ENCODE measurements at places on chromosomes 1 and 21. TPM values are rescaled to one million over a fixed set of nuclear protein-coding genes. Genes with fewer than 3 reads are reported as not detected.

Gene CD1E
- not detected for total RNA-seq

Gene FCAMR
- total RNA-seq: not detected

Gene IL19
- total RNA-seq: not detected

Gene KPRP
- total RNA-seq: not detected

Gene PLPPR5
- total RNA-seq: not detected

DNA sequence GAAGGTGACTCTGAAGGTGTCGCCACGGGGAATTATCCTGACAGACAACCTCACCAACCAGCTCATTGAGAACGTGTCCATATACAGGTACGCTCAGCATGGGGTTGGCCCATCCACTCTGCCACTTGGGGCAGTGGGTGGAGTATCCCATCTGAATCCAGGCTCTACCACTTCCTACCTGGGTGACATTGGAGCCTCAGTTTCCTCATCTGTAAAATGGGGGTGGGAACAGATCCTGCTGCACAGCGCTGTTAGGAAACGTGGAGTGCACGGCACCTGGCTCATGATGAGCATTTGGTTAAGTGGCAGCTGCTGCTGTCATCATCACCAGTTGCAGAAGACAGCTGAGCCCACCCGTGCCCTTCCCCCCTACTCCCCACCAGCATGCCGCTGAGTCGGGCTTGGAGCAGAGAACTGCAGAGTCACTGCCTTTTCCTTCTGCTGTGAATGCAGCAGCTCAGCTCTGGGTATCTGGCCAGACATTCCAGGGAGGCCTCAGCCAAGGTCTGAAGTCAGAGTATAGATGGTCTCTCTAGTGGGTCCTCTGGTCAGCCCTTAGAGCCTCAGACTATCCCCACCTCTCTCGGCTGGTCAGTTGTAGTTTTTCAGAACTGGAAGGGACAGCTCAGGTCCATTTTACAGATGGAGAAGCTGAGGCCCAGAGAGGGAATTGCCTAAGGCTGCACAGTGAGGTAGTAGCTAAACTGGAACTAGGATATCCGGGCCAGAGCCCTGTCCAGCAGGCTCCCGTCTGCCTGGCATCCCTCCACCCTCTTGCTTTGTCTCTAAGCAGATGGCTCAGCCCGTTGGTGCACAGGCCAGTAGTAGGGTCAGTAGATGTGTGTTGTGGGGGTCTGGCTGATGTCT lies 11.7 kb downstream of the LDLRAP1 start:
- DNase-seq: no peak

DNA sequence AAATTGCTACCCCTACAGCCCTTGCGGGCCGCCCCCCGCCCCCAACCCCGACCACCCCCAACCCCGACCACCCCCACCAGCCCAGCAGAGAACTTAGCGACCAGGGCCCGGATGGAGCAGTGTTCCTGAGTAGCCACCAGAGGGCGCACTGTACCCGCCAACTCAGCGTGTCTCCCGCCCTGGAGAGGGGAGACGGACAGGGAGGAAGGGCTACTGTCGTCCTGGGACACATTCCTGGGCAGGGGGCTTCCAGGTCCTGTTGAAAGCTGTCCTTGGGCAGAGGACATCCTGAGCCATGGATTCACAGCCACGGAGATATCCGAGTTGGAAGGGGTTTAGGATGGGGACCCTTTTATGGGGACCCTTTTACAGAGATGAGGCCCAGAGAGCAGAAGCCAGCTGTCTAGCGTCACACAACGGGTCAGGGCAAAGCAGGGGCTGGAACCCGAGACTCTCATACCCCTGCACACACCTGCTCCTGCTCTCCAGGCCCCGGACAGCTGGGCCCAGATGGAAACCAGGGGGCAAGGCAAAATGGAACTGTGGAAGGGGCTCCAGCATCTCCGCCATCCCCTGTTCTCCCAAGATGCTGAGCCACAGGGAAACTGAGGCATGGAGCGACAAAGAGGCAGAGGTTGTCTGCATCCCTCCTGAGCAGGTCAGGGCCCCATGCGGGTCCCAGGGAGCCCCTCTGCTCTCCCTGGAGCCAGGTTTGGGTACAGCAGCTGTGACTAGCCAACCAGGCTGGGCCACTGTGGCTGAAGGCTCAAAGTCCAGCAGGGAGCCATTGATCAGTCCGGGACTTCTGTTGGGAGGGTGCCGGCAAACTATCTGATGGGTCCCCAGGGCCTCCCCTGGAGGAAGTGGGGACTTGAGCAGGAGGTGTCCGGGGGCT lies 25.0 kb upstream of the LAPTM5 start:
- no peak for DNase-seq

DNA sequence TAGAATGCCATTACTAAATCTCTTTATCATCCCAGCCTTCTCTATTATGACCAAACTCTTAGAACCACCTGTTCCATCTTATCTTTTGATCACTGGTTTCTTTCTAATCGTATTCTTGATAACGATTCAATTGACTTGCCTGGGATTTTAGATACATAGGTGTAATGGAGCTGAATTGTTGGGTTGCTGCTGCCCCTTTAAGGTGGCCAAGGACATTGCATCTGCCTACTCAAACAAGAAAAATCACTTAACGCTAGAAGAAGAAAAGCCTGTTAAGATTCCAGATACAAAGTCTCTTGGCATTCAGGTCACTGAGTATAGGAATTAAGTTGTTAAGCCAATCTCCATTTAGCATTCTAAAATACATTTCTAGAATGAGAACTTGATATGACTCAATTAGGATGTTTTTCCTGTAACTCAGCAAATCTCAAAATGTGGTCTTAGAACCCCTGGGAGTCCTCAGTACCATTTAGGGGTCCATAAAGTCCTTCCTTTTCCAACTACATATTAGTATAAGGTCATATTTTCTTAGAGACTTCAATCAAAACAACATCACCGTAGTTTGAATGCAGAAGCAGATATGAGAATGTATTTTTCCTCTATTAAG lies 12.4 kb downstream of the NEXN start:
- no peak for DNase-seq

DNA sequence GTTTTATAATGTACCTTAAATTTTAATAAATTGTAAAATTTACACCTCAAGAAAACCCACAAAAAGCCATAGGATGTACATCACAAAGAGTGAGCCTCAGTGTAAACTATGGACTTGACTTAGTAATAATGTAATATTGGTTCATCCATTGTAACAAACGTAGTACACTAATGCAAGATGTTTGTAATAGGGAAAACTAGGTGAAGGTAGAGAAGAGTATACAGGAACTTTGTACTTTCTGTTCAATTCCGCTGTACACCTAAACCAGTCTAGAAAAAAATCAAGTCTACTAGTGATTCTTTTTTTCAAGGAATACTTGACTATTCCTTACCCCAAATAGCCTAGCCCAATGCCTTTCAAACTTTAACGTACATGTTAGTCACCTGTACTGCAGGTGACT lies 222.3 kb upstream of the FGGY start:
- no peak for DNase-seq

- DNase-seq: no peak
These were observed 189.6 kb upstream of the ST6GALNAC5 start for GRCh38 chr1:76677416-76678405.

DNA sequence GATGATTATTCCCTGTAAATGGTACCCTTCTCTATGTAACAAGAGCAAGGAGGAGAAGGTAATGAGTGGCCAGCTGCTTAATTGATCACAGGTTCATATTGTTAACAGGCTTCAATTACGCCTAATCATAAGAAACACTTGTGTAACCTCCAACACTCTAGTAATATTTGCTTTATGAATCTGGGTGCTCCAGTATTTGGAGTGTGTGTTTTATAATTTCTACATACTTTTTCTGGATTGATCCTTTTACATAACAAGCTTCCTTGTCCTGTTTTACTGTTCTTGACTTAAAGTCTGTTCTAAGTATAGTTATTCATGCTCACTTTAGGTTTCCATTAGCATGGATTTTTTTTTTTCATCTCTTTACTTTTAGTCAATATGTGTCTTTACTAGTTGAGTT lies 984.2 kb downstream of the AMY1C start:
- DNase-seq: no peak

DNA sequence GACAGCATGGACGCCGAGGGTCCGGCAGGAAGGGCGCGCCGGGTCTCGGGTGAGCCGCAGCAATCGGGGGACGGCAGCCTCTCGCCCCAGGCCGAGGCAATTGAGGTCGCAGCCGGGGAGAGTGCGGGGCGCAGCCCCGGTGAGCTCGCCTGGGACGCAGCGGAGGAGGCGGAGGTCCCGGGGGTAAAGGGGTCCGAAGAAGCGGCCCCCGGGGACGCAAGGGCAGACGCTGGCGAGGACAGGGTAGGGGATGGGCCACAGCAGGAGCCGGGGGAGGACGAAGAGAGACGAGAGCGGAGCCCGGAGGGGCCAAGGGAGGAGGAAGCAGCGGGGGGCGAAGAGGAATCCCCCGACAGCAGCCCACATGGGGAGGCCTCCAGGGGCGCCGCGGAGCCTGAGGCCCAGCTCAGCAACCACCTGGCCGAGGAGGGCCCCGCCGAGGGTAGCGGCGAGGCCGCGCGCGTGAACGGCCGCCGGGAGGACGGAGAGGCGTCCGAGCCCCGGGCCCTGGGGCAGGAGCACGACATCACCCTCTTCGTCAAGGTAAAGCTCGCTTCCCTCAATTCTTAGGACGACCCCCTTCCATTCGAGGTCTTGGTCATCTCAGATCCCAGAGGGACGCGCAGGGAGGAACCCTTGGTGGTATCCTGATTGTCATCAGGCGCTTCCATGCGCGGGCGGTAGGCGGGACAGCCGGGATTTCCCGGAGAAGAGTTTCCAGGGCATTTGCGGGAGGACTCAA lies 1.6 kb downstream of the CLIC6 start:
- no peak for DNase-seq

DNA sequence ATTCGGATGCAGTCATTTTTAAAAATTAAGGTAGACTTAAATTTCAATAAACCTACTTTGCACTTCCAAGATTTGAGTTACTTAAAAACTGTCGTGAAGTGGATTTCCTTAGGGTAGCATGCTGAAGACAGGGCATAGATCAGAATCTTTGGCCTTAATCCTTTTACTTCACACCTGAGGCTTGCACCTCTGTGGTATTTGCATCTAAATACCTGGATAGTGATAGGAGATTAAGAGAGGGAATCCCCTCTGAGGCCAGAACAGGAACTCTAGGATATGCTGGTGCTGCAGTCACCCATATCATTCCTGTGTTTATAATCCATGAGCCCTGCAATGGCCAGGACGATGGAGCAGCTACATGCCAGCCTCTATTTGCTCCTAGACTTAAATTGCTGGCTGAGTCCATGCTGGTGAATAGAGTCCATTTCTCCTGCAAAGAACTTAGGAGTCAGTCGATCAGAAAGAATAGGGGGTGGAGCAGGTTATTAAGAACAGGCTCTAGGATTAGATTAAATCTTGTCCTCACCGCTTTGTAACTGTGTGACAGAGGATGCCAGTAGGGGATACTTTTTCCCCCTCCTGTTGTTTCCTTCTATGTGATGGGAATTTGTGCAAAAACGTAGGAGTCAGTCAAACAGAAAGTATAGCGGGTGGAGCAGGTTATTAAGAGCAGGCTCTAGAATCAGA lies 333.6 kb downstream of the DUSP10 start:
- no peak for DNase-seq
